ENCODE measurements at places on chromosomes 16 and 17.

- DNase-seq = no peak
These were observed 9.1 kb downstream of the TMEM204 start for GRCh38 chr16:1542533-1542932.

GRCh38 chr17:69677130-69677529, 262.6 kb downstream of the MAP2K6 start:
- DNase-seq = no peak

GRCh38 chr16:71423865-71424264, 18.0 kb downstream of the TLE7 start:
- no peak for DNase-seq

DNA sequence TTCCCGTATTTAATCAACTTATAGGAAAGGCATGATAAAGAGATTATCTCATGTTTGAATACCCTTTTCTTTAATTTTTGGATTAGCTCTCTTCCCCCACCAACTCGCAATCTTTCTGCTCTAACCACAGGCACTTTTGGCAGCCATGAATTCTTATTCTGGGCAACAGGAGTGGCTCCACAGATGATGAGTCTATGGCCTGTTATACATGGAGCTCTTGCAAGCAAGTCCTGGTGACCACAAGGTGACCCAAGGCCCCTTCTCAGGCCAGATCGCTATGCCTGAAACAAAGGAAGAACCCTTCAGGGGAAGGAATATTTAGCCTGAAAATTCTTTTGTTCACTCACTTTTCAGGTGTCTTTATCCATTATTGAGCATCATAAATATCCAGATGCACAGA, 10.8 kb upstream of the ZNF267 start:
- DNase-seq = no peak

GRCh38 chr17:47957591-47958490, at the start of gene PRR15L:
Gene PRR15L (minus strand): TSS chr17:47957883. CDS start chr17:47953234, 4,649 bp downstream.
- no peak for DNase-seq

DNA sequence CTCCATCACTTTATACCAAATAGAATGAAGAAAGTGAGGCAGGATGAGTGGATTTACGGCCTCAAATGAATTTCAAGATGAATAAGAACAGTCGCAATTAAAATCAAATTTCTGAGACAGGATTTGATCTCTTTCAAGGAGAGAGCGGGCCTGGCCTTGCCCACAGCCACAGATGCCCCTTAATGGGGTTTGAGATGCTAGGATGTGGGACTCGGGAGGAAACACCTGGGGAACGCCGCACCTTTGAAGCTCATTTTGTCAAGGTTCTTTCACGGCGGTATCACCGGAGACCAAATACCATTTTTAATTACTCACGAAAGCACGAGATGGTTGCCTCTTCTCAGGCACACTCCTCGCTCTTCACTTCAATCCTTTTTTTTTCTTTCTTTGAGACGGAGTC, 178.1 kb upstream of the SDK2 start:
- DNase-seq = no peak

- DNase-seq = no peak
These were observed 175.3 kb upstream of the FAM20A start for GRCh38 chr17:68776451-68776850.

DNA sequence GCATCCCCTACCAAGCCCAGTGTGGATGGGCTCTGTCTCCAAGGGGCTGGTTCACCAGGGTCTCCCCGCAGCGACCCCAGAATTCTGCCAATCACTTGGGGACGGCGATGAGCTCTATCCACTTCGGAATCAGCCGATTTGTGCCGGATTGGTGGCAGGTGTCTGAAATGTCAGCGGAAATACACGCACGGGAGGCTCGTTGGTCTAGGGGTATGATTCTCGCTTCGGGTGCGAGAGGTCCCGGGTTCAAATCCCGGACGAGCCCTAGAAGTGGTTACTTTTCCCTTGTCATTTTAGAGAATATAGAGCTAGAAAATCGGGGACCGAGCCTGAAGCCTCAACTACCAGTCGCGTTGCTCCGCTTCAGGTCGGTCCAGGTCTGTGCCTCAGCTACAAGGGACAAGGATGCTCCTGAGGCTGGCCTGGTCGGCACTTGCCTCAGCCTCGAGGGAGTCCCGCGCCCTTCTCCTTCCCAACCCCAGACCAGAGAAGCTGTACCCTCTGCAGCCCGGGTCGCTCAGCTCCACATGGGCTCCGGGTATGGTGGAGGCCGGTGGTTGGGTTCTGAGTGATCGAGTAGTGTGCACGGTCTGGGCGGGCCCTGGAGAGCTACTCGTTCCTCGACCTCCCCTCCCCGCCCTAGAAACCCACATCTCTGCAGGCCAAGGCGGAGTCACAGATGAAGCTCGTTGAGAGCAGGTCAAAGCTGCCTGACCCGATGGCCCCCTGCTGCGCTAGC, 16.0 kb upstream of the OR1F1 start:
- no peak for DNase-seq

DNA sequence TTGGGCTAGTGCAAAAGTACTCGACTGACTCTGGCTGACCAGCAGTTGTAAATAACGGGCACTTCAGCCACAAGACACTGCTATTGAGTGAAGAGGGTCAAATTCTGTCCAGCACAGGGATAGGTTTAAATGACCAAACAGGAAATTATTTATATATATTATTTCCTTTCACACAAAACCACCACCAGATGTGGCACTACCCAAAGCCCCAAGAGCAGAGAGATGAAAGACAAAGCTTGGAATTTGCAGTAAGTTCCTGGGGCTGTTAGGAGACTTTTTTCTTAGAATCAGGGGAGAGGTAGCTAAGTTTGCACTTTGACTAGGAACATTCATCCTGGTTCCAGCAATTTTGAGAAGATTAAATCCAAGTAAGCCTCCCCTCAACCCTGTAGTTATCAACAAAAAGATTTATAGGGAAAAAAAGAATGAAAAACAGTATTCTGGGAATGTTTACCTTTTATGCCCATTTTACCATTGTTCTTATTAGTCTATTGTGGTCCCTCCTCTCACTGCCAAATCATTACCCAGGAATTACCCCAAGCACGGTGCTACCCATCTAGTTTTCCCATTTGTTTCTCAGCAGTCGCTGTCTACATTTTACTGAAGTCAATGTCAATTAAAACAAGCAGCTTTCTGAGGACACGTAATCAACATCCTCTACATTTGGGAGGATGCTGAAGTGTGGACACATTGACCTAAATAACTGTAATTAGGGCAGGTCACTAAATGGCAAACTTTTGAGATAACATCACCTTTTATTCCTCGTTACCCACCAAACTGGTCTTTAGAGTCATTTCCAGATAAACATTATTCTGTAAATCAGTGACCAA, 43.5 kb downstream of the GRB7 start:
- no peak for DNase-seq

GRCh38 chr16:79073566-79073965, 527.0 kb downstream of the MAF start:
- DNase-seq = no peak

DNA sequence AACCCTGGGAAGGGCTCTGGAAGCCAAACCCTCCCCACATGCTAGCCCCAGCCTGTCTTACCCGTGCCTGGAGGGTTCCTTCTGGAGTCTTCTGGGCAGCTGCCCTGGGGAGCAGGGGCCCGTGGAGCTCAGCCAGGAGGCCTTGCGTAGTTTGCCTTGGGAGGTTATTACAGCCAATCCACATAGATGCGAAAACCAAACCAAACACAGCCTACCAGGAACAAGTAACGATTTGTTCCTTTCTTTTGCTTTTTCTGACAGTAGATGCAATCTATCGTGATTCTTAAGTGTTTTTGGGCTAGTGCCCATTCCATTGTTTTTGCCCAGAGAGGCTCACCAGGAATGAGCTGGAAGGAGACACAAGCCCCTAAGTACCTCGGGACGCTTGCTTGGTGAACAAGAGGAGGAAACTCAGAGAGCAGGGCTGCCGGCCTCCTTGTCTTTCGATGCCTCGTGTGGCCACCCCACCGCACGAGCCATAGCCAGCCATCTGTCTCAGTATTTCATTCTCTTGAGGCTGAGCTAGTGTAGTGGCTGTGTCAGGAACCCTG, 102.7 kb upstream of the NOL11 start:
- DNase-seq = no peak

GRCh38 chr17:18921912-18922451, 30.0 kb upstream of the SLC5A10 start:
- no peak for DNase-seq

- DNase-seq = no peak
These were observed 281.6 kb upstream of the CCL2 start for GRCh38 chr17:33973491-33973890.

DNA sequence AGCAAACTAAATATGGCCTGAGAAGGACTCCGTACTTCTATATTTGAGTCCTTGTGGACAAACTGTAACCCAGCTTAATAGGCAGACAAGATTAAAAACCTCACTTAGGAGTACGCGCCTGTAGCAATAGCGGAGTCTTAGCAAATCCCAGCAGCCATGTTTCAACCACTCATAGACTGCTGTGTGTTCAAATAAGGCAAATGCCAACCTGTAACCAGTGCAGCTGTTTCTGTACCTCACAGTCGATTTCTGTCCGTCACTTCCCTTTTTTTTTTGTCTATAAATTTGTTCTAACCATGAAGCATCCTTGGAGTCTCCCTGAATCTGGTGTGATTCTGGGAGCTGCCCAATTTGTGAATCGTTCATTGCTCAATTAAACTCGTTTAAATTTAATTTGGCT, 30.2 kb downstream of the TANC2 start:
- DNase-seq = no peak

GRCh38 chr16:89431158-89431584, 59.2 kb downstream of the ANKRD11 start:
- no peak for DNase-seq

GRCh38 chr16:10728003-10728887, 15.4 kb upstream of the NUBP1 start:
- DNase-seq = peak; percentile 56

GRCh38 chr16:24257958-24258357, 1.8 kb downstream of the CACNG3 start:
- no peak for DNase-seq

- no peak for DNase-seq
These were observed 47.6 kb downstream of the ABCA9 start for GRCh38 chr17:69012895-69013805.

DNA sequence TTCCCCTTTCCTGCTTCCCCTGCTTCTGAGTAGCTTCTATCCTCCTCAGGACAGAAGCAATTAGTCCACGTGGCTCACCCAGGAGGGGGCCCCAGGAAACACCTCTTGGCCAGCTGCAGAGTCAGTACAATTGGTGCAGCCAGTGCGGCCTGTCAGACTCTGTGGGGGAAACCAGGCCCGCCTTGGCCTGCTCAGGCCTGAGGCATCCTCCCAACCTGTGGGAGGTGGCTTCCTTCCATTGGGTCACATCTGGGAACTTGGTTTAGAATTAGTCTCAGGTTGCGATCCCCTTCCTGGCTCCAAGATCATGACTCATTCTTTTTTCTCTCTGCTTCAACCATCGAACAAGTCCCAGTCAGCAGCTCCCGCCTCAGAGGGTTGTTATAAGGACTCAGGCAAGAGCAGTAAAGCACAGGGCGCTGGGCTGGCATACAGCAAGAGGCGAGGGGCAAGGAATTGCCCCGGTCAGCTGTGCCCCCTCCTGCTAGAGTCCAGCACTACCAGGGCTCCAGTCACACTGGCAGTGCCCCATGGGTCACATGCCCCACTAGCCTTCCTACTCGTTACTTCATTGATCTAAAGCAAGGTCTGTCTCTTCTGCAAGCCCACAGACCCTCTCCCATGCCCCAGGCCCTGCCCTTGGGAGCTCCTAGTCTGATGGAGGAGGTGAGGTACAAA, 8.1 kb upstream of the EPX start:
- no peak for DNase-seq

GRCh38 chr16:71360378-71360777, 1.9 kb downstream of the CALB2 start:
- DNase-seq = no peak

DNA sequence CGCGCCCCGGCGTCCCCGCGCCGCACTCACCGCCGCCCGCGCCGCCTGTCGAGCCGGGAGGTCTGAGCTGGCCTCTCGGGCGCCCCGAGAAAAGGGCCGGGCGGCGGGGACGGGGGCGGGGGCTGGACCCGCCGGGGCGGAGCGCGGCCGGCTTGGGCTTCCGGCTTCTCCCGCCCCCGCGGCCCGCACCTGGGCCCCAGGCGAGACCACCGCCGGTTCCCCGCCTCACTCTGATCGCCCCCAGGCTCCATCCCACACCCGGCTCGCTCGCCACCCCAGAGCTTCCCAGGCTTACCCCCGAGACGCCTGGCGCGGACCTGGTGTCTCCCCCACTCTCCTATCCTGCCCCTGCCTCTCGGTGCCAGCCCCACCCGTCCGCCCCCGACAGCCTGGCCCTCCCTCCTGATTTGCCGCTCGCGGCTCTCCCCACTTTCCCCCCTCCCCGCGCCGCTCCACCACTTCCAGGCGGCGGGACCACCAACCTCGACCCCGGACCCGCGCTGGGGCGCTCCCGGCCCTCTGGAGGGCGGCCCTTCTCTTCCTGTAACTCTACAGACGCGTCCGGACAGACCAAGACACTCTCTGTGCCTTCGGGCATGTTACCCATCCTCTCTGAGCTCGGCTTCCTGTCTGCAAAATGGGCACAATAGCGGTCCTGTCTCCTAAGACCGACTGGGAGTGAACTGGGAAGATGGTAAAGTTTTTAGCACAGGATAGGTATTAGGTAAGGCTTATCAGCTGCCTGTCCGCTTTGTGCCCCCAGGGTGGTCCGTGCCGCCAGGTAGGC, at the start of gene LITAF:
TSS of gene LITAF (minus strand) at position 64 of the 787 bp plus-strand sequence. CDS start 30,189 bp downstream, outside the sequence.
- DNase-seq = peak; percentile 84

- DNase-seq = peak; percentile 35
These were observed 52.1 kb upstream of the TNRC6C start for GRCh38 chr17:77906377-77906871.

- no peak for DNase-seq
These were observed 13.3 kb upstream of the RBBP6 start for GRCh38 chr16:24525970-24526559.

DNA sequence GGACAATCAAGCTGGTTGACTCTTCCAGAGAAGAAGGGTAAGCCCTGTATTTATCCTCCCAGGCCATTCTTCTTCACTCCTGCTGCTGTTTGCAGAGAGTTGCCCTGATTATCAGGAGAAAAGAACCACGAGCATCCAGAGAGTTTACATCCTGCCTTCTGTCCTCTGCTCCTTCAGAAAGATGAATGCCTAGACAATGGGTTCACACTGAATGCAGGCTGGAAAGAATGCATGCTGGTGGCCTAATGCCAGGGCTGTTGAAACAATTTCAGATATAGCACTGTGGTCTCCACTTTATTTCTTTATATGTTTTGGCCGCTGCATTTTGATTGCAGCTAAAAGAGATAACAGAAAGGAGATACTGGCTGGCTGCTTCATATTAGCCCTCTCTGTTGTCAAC, 21.2 kb upstream of the HAS3 start:
- DNase-seq = no peak

Data from right forelimb (tissue), 1 donor.